ENCODE measurements at places on chromosomes 16 and 17. TPM values are rescaled to one million over a fixed set of nuclear protein-coding genes. Genes with fewer than 3 reads are reported as not detected.

- DNase-seq = no peak
Measured at GRCh38 chr16:49411121-49411970, 37.7 kb downstream of the C16orf78 start.

GRCh38 chr17:81249223-81250040 is 10.3 kb downstream of the NDUFAF8 start:
- no peak for DNase-seq

- no peak for DNase-seq
Measured at GRCh38 chr16:66932076-66932475, 2.1 kb downstream of the CIAO2B start.

- DNase-seq = no peak
Measured at GRCh38 chr16:24282141-24282540, 26.0 kb downstream of the CACNG3 start.

DNA sequence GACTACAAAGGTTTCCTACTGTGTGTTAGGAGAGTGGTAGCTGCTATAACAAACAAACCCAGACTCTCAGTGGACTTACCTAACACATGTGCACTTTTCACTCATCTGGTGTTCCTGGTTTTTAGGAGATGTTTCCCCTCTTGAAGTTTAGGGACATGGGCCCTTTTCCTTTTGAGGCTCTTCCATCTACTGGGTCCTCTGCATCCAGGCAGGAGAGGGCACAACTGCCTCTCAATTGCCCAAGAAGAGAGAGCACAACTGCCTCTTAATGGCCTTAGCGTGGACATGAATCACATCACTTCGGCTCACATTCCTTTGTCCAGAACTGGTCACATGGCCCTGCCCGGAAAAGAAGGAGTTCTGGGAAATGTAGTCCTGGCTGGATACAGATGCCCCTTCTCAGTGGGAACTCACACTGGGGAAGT is 9.8 kb upstream of the TNRC6C start:
- DNase-seq = no peak

GRCh38 chr17:36627101-36627500 is 25.7 kb downstream of the MRM1 start:
- no peak for DNase-seq

DNA sequence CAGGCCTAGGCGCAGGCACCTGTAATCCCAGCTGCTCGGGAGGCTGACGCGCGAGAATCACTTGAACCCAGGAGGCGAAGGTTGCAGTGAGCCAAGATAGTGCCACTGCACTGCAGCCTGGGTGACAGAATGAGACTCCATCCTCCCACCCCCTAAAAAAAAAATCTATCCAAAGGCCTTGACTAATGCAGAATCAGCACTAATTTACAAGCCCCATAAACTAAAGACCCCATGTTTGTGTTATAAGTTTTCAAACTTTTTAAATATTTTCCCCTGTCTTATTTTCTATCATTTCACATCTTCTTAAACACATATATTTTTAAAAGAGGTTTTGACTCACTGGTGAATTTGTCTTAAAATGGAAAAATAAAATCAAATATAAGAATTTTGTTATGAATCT is 713.1 kb downstream of the WWOX start:
- no peak for DNase-seq

- peak; percentile 66 for DNase-seq
Measured at GRCh38 chr17:4130715-4131114, 12.1 kb downstream of the ZZEF1 start.

GRCh38 chr16:68798398-68798797 is 44.9 kb upstream of the TANGO6 start:
- no peak for DNase-seq

DNA sequence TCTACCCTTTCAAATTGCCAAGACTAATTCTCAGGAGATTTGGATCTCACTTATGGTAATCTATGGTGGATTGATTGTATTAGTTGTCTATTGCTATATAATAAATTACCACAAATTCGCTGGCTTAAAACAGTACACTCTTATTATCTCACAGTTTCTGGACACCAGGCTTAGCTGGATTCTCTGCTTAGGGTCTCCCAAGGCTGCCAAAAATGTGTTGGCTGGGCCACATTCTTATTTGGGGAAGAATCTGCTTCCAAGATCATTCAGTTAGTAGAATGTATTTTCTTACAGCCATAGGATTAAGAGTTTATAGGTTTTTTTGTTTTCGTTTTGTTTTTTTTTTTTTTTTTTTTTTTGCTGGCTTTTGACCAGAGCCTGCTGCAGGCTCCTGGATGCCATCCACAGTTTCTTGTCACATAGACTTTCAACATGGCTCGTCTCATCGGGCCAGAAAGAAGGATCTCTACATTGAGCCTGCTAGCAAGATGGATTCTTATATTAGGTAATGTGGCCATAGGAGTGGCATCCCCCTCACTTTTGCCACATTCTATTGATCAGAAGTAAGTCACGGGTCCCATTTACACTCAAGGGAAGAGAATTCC is 415.3 kb downstream of the KIF2B start:
- DNase-seq = no peak

WNK4 gene
- 0.08 TPM for polyA plus RNA-seq

MFAP4 gene
- polyA plus RNA-seq = 53.6 TPM

CACNA1G gene
- 0.24 TPM for polyA plus RNA-seq

CDRT15L2 gene
- polyA plus RNA-seq = not detected

RNFT1 gene
- polyA plus RNA-seq = 9.8 TPM

NPIPB8 gene
- not detected for polyA plus RNA-seq

PYY gene
- polyA plus RNA-seq = not detected

CA7 gene
- polyA plus RNA-seq = not detected

TEX14 gene
- 0.81 TPM for polyA plus RNA-seq

DOC2A gene
- 9.5 TPM for polyA plus RNA-seq

LRRC37A gene
- polyA plus RNA-seq = 3.8 TPM

HS3ST3A1 gene
- polyA plus RNA-seq = 3.1 TPM

SNAI3 gene
- 0.11 TPM for polyA plus RNA-seq

MILR1 gene
- 9.1 TPM for polyA plus RNA-seq
